Suprapubic skin (tissue), 4 donors: ENCODE measurements at places on chromosomes 4 and X. TPM values are rescaled to one million over a fixed set of nuclear protein-coding genes. Genes with fewer than 3 reads are reported as not detected.

Gene TMPRSS11B
- total RNA-seq: not detected

Gene PCDH19
- total RNA-seq: 3.1 TPM

Gene GPR82
- total RNA-seq: not detected

Gene CXCL3
- not detected for total RNA-seq

Gene NHS
- 7.3 TPM for total RNA-seq
